Activated CD4-positive, alpha-beta T cell treated with anti-CD3 and anti-CD28 coated beads, Interleukin-10, Interleukin-2, amounts not matched to agents 100 ng/mL and 50 ng/mL, durations not matched to agents 16 hours and 8 hours (primary cell): ENCODE measurements at places on chromosomes 7 and 10.

GRCh38 chr10:117804470-117805011, 242.2 kb downstream of the RAB11FIP2 start:
- no peak for DNase-seq

DNA sequence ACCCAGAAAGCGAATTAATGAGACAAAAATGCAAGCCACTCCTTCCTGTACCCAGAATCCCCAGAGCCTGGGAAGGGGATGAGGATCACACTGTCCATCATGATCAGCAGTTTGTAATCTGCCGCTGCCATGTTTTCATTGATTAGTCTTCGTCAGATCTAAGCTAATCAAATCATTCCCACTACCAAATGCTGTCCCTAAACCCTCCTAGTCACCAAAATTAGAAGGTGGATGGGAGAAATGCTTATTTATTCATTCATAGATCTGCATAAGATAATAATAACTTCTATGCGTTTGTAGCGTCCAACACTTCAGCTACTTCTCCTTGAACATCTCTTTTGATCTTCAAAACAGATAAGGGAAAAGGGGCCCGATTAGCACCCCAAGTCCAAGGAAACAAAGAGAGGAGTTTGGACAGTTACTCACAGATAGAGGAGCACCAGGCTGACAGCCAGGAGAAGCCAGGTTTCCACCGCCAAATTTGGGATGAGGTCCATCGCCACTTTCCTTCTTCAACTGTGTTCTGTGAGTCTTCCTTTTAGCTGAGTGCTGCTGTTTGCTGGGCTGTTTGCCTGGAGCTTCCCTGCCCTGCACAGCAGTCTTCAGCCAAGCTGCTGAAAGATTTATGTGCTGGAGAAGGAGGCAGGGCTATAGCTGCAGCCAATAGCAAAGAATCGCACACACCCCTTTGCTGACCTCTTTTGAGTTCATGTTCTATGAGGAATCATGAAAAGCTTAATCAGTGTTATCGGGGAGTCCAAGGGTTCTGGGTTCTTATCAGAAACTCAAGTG, at the start of gene CYP3A5:
Gene CYP3A5 (minus strand): TSS at position 597 of the 792 bp plus-strand sequence. CDS start 100 bp downstream, at position 497.
- no peak for DNase-seq

DNA sequence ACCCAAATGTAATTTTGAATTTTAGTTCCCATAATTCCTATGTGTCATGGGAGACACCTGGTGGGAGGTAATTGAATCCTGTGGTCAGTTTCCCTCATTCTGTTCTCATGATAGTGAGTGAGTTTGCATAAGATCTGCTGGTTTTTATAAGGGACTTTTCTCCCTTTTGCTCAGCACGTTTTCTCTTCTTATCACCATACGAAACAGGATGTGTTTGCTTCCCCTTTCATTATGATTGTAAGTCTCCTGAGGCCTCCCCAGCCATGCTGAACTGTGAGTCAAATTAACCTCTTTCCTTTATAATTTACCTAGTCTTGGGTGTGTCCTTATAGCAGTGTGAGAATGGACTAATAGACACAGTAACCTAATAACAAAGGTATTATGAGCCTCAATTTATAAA, 36.1 kb upstream of the ZNF736 start:
- no peak for DNase-seq

- no peak for DNase-seq
Observed at GRCh38 chr10:49365675-49366415, 30.0 kb downstream of the DRGX start.

DNA sequence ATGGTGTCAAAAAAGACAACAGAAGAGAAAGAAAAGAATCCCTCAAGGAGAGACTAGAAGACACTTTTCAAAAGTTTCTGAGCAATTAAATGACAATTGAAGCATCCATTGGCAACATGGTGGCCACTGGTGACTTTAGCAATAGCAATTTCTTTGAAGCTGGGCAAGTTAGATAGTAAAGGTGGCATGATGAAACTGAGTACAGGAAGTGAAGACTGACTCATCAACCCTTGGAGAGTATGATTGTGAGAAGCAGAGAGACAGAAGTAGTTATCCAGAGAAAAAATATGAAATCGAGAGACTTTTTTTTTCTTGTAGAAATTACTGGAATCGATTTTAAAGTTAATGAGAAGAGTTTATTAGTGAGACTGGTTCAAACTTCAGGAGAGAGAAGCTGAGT, 52.5 kb downstream of the DGKB start:
- DNase-seq = peak; percentile 48

- no peak for DNase-seq
Observed at GRCh38 chr10:95478185-95478584, 83.0 kb downstream of the SORBS1 start.

DNA sequence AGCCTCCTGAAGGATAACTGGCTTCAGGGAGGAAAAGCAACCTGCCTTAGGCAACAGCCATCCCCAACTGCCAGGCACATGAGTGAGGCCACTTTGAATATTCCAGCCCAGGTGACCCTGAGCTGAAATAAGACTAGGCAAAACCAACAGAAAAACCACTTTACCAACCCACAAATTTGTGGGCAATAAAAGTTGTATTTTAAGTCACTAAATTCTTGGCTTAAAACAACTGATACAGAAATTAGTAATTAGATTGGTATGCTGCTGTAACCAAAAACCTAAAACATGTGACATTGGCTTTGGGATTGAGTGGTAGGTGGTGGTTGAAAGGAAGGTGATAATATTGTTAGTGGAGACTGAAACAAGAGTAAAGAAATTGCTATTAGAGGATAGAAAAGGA, 39.9 kb downstream of the ABCB4 start:
- peak; percentile 9 for DNase-seq

DNA sequence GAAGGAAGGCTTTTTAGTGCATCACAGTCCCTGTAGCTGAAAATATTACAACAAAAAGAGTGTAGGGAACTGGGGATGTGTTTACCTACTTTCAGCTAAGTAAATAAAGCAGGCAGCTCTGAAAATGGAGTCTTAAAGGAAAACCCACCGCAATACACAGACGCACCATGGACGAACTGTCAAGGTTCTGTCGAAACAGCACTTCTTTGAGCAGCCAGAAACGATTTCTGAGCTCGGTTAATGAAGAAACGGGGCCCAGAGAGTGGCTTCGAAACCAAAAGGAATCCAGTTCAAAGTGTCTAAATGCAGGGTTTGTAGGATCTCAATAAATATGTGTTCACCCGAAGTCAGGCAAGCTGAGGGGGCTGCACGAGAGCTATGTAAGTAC, 275.4 kb upstream of the NEBL start:
- DNase-seq = no peak

GRCh38 chr10:92047215-92047614, 123.6 kb downstream of the BTAF1 start:
- DNase-seq = no peak

GRCh38 chr10:126352453-126352852, 35.8 kb downstream of the ADAM12 start:
- DNase-seq = no peak

DNA sequence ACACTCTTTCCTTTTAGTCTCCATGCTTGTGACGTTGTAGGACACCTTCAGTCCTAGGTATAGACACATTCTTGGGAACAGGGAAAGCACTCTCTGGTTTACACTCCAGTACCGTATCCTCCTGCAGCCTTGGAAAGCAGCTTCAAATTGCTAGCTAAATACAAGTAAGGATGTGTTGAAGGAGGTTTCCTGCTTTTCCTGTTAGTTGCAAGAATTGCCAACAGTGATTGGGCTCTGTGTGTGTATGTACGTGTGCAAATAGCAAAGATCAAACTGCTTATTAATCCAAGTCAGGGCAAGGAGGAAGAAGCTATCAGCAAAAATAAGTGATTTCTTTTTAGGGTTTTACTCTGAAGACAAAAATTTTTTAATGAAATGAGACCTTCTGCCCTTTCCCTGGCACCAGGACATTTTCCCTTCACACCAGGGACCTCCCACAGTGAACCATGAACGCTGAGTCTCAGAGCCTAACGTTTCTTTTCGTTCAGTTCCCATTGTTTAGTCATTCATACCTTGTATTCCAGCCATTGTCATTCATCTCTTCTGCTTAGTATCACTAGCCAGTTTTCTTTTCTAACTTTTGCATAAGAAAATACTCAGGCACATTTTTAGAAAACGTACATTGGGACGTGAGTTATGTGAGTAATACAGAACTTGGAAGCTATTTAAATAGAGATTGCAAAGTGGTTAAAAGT, 36.9 kb upstream of the AUTS2 start:
- no peak for DNase-seq

- no peak for DNase-seq
Observed at GRCh38 chr10:48890888-48891850, 48.5 kb downstream of the LRRC18 start.

DNA sequence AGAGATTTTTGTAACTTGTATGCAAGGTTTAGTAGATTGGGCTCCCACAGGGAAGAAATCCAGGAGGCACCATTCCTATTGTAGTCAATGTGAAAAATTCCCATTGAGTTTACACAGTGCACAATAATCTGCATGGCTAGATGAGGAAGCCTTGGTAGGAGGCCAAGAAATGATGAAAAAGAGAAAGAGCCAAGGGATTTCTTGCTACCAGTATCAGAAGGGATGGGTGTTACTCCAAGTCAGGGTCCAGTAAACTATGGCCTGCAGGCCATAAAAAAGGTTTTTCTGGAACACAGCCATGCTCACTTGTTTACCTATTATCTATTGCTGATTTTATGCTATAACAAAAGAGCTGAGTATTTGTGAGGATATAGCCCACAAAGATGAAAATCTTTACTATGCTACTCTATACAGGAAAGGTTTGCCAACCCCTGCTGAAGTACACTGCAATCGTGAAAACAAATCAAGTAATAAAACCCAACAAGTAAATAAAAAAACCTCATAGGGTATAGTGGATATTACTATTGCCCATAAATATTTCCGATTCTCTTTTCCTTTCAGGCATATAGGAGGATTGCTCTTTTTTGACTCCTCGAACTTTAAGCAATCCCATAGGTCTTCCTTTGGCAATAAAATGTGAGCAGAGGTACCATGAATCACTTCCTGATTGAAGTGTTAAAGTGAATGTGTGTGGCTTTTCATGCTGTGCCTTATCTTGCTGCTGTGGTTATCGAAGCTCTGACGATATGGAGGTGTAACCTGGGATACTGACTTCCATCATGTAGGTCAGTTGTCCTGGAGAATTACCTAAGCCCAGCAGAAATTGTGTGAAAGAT, 256.3 kb upstream of the MAGI2 start:
- no peak for DNase-seq

DNA sequence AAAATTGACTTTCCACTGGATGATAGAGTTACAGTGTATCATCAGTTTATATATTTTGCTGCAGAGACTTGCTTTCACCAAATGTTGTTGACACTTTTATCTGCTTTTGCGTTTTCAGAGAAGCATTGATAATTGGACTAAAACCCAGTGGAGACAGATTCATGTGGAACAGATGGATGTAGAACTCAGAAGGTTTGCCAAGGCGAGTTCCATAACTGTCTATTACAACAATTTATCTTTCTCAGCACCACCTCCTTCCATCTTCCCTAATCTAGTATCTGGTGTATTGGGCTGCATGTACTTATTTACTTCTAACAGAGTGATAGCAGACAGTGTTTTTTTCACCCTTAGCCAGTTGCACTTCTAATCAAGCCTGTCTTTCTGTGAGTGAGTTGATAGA, 73.3 kb downstream of the DNAH11 start:
- DNase-seq = no peak

DNA sequence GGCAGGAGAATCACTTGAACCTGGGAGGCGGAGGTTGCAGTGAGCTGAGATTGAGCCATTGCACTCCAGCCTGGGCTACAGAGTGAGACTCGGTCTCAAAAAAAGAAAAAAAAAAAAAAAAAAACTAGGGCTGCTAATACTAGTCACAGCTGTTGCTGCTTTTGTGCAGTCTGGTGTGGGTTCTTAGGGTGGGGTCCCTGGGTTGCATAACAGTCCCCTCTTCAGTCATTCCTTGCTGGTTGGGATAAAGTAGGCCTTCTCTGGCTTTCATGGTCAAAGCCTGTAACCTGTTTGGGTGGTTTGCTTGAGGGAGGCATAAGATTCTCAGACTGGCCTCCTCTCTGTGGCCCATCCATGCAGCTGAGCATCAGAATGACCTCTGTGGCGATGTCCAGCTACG, 14.1 kb downstream of the SSMEM1 start:
- DNase-seq = no peak

GRCh38 chr7:141587304-141587703, 36.1 kb downstream of the AGK start:
- no peak for DNase-seq

GRCh38 chr10:113554214-113554613, 1.4 kb downstream of the HABP2 start:
- DNase-seq = no peak

GRCh38 chr7:132584796-132585494, 8.7 kb upstream of the PLXNA4 start:
- DNase-seq = no peak

DNA sequence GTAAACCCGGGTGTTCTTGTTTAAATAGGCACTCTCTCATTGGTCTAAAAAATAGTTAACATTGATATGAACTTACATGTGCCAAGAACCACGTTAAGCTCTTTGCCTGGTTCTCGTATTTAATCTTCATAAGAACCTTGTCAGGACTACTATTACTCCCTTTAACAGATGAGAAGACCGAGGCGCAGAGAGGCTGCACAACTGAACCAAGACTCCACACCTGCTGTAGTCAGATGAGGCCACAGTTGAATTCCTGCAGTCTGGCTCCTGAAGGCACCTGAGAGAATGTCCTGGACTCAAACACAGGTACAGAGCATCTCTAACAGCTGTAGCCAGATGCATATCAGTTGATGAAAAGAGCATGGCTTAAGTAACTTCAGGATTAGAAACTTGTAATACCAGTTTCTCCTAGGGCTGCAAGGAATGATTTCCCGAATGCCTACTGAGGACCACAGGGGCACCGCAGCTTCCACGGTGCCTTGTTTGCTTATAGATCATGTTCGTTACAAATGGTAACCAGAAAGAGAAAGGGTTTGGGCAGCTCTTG, 9.5 kb downstream of the DDC start:
- DNase-seq = no peak

DNA sequence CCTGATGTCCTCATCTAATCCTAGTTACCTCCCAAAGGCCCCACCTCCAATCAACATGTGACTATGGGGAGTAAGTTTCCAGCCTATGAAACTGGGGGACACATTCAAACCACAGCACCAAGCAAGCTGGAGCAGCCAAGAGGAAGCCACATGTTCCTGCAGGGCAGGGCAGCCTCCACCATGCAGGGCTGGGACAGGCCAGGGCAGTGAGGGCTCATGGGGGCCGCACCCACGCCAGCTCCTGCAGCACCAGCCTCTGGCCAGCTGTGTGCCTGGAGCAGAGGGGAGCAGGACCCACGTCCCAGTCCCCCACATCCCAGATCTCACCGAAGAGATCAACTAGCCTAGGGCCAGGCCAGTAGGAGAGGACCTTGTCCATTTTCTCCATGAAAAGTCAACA, 85.9 kb upstream of the INSIG1 start:
- no peak for DNase-seq

GRCh38 chr7:154259396-154259795, 207.2 kb downstream of the DPP6 start:
- DNase-seq = no peak

- DNase-seq = no peak
Observed at GRCh38 chr10:78272329-78272728, 238.7 kb downstream of the RPS24 start.

DNA sequence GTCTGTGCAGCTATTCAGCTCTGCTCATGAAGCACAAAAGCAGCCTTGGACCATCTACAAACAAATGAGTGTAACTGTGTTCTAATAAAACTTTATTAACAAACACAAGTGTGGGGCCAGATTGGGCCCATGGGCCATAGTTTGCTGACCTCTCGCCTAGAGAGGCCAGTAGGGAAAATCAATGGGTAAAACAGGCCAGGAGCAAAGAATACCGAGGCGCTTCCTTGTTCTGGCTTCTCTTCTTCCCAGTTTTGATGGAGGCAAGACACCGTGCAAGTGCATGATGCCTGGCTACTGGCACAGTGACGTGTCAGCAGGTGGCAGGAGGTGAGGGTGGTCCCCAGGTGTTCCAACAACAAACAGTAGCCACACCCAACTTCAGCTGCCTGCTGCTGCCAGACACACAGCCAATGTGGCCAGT, 94.3 kb upstream of the SDK1 start:
- no peak for DNase-seq
